ENCODE measurements at places on chromosomes 7 and 10.

DNA sequence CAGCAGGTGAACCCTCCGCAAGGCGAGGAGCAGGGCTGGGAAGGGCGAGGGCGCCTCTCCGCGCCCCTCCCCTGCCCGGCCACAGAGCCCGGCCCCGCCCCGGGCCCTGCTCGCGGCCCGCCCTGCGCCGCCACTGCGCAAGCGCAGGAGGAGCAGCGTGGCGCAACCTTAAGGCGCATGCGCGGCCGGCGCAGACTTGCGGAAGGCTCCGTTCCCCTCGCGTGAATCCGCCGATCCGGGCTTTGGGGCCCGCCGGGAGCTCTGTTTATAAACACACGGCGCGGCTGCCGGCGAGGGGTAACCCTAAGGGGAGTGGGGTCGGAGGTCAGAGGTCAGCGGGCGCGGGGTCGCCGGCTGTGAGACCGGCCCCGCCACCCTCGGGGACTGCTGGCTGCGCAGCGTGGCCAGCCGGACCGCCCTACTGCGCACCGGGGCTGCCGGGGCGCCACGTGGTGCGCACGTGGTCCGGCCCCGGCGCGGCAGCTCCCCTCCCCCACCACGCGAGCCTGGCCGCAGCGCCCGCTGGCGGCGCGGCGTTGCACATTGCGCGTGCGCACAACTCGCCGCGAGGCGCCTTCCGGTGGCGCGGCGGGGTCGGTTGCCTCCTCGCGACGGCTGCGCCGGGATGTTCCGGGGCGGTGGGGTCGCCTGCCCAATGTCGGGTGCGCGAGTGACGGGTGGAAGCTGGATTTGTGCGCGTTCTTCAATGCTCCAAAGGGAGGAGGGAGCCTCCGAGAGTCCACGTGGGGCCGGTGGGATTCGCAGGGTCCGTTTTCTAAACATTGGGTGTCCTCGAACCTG, 40.2 kb upstream of the FOXK1 start:
- DNase-seq = peak; percentile 93

- DNase-seq = peak; percentile 6
Observed at GRCh38 chr7:47039904-47040303, 542.0 kb downstream of the TNS3 start.

GRCh38 chr10:103353281-103353680, 2.3 kb upstream of the PCGF6 start:
- peak; percentile 27 for DNase-seq

DNA sequence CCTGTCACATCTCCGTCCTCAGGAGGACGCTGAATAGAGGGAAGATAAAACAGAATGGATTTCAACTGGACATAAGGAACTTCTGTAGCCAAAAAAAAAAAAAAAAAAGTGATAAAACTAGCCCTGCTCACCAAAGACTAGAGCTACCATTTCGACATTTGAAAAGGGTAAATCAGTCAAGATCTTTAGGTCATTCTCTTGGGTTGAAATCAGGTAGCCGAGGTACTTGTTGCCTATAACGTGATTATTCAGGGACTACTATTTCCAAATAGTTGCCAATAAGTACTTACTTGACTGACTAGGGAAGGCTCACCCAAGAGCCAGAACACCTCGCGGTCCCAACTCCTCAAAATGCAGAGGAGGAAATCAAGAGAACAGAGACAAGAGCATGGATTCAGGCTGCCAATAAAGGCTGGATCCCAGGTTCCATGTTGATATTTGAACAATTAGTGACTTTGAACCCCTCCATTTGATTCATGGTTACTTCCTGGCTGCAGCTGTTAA, 2.0 kb downstream of the RHEB start:
- no peak for DNase-seq

GRCh38 chr10:71581376-71581775, 138.2 kb downstream of the C10orf105 start:
- no peak for DNase-seq

DNA sequence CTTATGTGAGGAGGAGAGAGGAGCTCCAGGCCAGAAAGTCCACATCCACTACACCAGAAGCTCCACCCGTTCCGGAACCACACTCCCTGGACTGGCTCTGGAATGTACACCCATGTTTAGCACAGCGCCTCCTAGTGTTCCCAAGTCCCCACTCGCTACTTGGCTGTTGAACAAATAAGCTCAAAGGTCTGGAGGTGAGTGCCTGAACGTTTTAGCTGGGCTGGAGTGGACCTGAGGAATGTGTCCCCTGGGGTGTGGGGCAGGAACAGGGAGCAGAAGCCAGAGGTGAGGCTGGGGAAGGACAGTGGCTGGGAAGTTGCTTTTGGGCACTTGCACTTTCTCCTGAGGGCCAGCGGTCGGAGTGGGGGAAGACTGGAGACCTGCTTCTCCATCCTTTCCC, 164.1 kb upstream of the CDCA7L start:
- DNase-seq = peak; percentile 47

DNA sequence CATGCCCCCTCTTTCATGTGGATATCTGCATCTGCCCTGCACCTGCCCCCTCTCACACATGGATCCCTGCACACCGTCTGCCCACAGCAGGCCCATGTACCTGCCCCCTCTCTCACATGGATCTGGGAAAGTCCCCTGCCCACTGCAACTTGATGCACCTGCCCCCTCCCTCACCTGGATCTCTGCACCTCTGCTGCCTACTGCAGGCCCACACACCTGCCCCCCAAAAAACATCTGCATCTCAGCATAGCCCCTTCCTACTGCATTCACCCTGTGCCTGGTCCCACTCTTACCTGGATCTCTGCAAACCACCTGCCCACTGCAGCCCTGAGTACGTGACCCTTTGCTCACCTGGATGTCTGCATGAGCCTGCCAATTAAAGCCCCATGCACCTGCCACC, 479.8 kb downstream of the PTPRN2 start:
- DNase-seq = no peak

GRCh38 chr7:84123965-84124547, 70.5 kb downstream of the SEMA3A start:
- no peak for DNase-seq

DNA sequence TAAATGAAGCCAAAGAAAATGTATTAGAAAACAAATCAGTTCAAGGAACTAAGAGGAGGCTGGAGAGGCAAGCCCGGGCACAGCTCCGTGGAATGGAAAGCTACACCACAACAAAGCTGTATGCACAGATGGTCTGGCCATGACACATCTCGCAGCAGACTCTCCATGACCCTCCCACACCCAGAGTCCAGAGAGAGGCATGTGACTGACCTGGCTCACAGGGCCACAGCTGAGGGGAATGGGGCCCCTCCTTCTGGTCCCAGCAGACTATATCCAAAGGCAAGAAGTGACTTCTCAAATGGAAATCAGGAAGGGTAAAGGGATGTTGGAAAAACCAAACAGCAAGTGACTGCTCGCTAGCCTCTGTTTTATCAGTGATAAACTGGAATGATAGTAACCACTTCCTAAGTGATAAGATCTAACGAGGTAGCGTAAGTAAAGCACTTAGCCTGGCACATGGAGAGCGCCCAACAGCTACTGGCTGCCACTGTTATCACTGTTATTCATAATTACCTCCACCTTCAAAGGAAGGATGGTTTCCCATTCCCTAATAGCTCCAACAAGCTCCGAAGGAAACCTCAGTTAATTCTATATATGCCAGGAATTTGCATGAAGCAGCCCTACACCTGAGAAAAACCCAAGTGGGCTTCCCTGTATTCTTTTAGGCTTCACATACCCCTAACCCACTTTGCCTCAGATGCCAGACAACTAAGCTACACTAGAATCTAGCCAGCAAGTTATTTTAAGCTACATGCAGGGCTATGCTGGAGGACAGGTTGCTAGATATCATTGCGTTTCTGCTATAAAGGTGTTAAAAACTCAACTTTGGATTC, 8.4 kb downstream of the OSBPL3 start:
- peak; percentile 94 for DNase-seq

GRCh38 chr10:79608505-79609375, 2.0 kb upstream of the SFTPA1 start:
- DNase-seq = peak; percentile 44

DNA sequence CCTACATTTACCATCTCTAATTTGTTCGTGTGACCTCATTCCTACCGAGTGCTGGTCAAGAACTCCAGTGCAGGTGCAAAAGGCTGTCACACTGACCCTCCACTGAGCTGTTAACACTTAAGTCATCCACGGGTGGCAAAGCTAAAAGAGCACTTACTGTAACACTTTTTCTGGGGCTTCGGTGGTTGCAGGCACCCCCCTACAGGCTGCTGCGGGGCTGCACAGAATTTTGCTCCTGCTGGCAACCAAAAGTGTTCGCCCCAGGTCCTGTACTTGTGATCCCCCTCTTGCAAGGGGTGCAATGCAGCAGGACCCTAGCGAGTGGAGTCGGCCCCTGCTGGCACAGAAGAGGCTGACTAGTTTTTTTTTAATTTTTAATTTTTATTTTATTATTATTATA, 298.9 kb upstream of the CNTNAP2 start:
- DNase-seq = no peak

DNA sequence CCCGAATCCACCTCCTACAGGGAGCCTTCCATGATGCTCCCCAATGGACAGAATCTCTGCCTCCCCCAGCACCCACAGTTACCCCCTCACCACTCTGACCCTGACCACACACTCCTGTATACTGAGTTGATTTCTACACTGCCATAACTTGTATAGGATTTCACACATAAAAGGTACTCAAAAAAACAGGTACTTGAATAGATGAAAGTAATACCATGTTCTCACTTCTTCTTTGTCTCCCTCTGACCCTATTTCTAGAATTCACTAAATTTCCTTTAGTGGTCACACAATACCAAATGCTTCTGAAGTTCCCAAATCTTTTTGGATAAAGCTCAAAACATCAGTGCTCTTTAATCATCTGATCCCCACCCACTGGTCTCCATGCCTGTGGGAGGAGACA, 45.4 kb downstream of the HSPA12A start:
- no peak for DNase-seq

GRCh38 chr10:12586741-12587140, 237.4 kb downstream of the CAMK1D start:
- DNase-seq = no peak

DNA sequence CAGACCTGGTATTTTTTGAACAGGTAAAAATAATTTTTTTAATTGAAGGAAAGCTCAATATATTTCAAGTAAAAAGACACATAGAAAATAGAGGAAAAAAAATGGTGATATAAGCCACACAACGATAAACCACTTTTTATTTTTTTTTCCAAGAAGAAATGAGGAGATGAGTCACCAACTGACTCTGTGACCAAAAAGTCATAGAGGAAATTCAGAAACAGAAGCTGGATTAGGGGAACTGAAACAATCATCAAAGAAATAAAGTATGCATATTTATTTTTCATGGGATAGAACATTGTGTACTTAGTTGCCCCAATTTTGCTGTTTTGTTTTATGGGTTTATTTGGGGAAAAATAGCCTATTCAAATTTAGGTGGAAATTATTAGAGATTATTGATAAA, 176.8 kb upstream of the AGR3 start:
- peak; percentile 83 for DNase-seq

DNA sequence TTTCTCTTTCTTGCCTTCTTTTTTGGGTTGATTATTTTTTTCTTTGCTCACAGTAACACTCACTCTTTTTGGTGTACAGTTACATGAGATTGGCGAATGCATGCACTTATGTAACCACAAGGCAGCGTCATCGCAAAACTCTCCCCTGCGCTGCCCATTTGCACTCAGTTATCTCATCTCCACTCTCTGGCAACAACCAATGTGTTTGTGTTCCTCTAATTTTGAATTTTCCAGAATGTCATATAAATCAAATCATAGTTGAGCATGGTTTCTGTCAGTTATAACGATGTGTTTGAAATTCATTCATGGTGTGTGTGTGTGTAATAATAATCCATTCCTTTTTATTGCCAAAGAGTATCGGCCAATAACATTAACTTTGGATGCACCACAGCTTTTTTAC, 23.0 kb upstream of the IGFBP3 start:
- no peak for DNase-seq

GRCh38 chr7:100171840-100172239, 3.4 kb upstream of the GAL3ST4 start:
- DNase-seq = no peak

DNA sequence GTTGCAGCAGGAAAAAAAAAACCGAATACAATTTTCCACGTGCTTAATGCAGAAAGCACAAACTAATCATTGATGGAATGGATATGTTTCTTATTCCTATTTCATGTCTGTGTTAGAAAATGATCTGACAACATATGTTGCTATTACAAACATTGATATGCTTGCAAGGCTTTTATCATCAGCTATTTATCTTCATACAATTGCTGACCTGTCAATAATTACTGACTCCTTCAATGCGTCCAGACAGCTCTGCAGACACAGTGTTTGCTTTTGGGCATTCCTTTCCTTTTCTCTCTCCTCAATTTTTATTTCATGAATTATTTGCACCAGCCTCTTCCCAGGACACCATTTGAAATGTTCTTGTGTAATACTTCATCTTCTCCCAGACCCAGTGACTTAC, 246.2 kb downstream of the SEC23IP start:
- no peak for DNase-seq

- no peak for DNase-seq
Observed at GRCh38 chr7:155453296-155454182, 4.4 kb upstream of the EN2 start.

DNA sequence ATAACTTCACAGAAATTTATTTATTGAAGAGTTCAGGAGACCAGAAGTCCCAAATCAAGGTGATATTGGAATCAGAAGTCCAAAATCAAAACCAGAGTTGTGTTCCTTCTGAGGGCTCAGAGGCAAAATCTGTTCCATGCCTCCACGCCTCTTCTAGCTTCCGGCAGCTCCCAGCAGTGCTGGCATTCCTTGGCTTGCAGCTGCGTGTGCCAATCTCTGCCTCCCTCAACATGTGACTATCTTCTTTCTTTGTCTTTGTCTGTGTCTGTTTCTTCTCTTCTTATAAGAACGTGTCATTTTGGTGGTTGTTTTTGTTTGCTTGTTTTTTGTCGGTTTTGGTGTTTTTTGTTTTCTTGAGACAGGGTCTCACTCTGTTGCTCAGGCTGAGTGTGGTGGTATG, 116.1 kb downstream of the APBB1IP start:
- DNase-seq = no peak

GRCh38 chr10:28928484-28928883, 251.2 kb downstream of the BAMBI start:
- DNase-seq = peak; percentile 27
